ENCODE measurements at places on chromosomes 11 and 22.
A peak's percentile ranks its signal among the peaks of the same experiment; 100 is the strongest.

DNA sequence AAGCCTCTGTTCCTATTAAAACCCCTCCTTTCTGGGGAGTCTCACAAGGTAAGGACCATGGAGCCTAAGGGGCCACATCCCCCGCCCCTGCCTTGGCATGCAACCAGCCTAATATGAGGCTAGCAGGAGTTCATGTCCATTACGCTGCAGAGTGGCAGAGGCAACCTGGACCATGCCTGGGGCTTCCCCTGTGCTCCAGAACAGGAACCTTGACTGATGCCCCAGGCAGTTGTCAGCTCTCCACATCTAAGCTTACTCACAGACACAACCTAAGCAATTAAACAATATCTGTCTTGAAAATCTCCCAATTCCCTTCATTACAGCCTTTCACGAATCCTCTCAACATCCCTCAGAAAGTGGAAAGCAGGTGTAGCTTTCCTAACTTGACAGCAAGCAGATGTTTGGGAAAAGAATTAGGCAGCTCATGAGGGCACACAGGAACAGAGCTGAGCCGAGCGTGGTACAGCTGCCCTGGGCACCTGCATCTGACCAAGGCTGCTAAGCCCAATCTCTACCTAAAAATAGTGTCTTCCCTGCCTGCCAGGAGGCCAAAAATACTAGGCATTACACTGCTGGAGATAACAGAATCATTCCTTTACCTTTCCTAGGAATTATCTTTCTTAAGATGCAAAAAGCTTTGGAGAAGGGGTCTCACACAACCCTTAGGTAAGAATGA lies 20.8 kb downstream of the C11orf71 start:
- DNase-seq, result peak; percentile 49

DNA sequence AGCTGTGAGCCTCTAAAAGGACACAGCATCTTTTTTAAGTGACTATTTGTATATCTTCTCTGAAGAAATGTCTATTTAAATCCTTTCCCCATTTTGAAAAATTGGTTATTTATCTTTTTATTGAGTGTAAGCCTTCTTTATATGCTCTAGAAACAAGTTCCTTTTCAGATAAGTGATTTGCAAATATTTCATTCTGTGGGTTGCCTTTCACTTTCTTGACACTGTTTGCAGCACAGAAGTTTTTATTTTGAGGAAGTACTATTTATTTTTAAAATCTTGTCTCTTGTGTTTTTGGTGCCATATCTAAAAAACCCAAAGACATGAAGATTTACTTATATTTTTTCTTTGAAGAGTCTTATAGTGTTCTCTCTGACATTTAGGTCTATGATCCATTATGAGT lies 40.1 kb upstream of the LYVE1 start:
- no peak for DNase-seq

DNA sequence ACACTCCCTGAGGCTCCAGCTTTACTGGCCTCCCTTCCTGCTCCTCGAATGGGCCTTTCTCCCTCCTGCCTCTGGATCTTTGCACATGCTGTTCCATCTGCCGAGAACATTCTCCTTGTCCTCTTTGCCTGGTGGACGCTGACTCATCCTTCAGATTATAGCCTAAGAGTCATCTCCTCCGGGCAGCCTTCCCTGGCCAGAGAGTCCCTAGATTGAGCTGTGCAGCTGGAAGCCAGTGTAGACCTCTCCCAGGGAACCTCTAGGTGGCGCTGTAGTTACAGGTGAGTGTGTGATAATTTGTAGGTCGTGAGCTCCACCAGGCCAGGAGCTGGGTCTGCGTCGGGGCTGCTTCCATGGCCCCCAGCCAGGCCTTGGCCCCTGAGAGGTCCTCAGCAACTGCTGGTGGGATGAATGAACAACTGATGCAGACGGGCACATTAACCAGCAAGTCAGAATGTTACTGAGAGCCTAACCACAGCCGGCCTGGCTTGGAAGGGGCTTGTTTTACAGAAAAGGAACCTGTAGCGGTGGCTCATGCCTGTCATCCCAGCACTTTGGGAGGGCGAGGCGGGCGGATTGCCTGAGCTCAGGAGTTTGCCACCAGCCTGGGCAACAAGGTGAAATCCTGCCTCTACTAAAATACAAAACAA lies 8.7 kb downstream of the PNPLA5 start:
- DNase-seq, result peak; percentile 77

DNA sequence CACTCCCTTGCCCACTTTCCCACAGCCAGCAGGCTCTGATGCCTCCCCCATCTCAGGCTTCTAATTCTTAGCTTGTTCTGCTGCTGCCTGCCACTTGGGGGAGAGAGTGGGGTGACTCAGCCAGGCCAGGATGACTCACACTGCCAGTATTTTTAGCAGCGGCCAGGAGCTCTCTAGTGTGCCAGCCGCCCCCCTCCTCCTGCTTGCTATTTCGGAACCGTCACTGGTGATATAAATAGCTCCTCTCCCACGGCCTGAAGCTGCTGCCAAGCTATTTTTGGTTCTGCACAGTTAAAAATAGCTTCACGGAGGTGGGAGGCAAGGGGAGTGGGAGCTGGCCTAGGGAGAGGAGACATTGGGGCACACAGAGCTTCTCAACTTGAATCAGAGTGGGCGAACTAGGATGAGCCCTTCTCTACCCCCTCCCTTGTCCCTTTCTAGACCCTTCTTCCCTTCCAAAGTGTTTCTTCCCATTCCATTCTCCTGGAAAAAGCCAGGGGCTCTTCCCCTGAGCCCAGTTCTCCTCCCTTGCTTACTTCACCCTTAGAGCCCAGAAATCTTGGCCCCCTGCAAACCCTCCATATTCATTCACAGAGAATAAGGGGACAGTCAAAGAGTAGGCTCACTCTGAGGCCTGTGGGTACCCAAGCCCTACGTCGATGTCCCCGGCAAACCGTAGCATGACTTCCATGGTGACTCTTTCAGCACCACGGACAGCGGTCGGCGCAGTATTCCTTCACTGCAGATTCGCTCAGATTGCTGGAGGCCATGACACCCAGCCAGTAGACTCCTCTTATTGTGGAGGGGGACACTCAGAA lies 2.5 kb upstream of the NPAS4 start:
- peak; percentile 82 for DNase-seq

- DNase-seq, result peak; percentile 18
Measured at GRCh38 chr22:24191381-24191841, 10.1 kb downstream of the SUSD2 start.

DNA sequence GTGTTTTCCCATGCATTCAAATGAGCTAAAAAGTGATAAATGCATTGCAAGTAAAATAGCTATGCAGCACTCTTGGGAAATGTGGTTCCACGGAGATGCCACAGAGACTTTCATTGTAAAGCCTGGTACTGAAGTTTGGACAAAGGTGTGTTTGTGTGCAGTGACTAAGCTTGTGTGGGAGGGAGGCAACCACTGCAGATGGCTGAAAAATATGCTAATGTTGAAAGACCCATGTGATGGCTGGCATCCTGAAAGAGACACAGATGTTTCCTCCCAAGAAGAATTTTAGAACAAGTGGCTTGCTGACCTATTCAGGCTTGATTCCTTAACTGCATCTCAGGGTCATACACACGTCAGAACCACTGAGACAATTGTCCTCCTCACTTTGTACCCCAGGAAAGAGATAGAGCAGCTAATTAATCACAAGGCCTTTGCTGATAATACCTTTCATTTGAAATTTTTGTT lies 73.8 kb downstream of the FAM76B start:
- no peak for DNase-seq

DNA sequence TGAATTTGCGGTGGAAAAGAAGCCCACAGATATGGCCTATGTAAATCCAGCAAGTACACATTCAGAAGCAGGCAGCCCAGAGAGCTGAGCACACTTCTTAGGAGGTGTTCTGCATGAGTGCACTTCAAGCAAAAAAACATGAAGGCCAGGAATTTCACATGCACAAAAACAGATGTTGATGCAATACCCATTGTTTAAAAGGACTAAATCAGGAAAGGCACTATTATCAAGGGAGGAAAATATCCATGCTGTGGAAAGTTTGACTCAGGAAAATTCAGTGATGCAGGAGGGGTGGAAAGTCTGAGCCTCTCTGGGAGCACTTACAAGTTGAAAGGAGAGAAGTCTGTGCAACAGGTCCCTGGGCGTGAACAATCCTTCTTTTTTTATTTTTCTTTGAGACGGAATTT lies 15.8 kb upstream of the CARS1 start:
- DNase-seq, result no peak

DNA sequence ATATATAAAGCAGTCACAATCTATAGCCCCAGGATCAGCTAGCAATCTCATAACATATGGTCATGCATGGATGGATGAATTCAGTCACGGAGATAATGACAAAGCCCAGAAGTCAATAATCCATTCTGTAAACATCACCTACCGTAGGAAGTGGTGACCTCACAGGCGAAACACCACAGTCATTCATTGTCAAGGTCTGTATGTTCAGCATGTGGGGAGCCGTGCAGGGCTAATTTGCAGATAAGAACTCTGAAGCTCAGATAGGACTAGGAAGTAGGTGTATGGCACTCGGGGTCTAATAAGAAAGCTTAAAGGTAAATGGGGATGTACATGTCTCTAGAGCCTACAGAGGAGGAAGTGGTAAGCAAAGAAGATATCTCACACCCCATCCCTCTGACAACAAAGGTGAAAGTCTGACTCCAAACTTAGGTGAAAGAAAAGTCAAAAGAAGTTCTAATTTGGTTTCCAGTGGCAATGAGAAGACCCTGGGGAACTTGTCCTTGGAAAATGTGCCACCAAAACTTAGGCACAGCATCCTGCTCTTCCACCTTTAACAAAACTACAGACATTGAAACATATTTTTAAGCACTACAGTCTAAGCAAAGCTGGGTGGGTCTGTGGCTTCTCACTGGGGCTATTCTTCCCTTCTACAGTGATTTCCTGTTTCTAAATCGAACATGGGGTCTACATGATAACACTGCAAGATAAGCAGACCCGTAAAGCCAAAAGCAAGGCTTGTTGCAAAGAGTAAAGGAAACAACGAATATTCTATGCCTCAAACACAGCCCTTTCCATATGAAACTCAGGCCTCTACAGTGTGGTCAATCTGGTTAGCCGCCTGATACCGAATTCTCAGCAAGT lies 5.2 kb downstream of the CRTAM start:
- DNase-seq, result no peak

GRCh38 chr11:129728581-129728980 lies 87.1 kb upstream of the TMEM45B start:
- no peak for DNase-seq

- DNase-seq, result no peak
Measured at GRCh38 chr11:111698852-111699559, 67.2 kb downstream of the PPP2R1B start.

DNA sequence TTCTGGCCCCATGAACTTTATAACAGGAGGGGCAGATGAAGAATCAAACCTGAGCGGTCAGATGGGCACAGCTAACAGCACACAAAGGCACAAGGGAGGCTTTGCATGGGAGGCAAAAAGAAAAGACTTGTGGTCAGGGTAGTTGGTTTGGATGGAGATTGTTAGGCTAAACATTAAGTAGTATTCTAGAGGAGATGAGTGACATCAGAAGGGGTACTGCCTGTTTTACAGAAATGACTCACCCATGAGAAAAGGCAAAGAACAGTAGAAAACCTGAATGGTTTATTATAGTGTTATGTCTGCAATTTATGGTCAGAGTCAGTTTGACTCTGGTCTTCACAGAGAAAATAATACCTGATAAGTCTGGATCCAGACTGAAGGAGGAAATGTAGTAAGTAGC lies 129.8 kb upstream of the KIRREL3 start:
- DNase-seq, result no peak

DNA sequence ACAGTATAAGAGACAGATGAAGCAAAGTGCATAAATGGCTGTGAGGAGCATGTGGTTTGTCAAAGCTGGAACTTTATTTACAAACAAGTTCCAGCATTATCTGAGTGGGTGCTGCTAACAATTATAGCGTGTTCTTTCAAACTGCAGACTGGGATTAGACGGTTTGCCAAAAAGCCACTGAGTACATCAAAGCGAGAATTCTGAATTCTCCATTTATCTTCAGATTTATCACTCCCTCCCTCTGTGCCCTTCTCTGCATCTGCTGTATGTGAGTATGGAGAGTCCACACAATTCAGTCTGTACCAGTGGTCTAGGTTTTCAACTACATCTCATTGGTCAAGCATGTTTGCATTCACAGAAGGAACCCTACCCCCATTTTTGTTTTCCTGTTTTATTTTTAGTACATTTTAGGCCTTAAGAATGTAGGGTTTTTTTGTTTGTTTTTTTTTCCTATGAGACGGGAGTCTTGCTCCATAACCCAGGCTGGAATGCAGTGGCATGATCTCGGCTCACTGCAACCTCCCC lies 18.1 kb upstream of the INCENP start:
- no peak for DNase-seq

GRCh38 chr11:7657306-7658025 lies 15.8 kb downstream of the CYB5R2 start:
- DNase-seq, result peak; percentile 54

GRCh38 chr22:19336133-19337075 lies 44.9 kb upstream of the CLTCL1 start:
- no peak for DNase-seq

- DNase-seq, result peak; percentile 90
Measured at GRCh38 chr22:20531404-20532201, 24.2 kb downstream of the MED15 start.

DNA sequence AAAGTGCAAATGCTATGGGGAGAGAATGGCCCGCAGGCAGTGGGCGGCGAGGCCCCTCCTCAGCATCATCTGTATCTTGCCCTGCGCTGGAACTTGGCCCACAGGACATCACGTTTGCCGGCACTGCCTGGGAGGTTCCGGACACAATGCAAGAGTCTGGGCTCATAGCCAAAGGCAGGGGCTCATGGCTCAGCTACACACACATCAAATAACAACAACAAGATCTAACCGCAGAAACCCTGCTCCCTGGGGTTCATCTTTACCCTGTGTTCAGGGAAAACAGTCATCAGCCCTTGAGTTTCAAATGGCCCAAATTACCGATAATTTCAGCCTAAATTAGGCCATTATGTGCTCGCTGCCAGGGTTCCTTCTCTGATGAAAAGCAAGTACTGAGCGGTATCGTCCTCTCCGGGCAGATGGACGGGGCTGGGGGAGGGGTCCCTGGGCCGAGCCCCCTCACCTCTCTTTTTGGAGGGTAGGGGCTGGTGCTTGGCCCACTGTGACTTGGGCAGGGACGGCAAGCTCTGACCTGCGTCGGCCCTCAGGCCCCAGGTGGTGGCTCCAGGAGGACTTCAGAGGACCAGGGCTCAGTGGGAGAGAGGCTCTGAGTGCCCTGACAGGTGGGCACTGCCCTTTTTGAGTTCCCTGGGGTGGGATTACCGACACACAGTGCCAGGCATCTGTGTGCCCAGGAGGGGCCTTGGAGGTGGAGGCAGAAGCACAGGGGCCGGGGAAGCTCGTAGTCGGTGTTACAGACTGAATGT lies 25.0 kb upstream of the GAL start:
- DNase-seq, result peak; percentile 94

DNA sequence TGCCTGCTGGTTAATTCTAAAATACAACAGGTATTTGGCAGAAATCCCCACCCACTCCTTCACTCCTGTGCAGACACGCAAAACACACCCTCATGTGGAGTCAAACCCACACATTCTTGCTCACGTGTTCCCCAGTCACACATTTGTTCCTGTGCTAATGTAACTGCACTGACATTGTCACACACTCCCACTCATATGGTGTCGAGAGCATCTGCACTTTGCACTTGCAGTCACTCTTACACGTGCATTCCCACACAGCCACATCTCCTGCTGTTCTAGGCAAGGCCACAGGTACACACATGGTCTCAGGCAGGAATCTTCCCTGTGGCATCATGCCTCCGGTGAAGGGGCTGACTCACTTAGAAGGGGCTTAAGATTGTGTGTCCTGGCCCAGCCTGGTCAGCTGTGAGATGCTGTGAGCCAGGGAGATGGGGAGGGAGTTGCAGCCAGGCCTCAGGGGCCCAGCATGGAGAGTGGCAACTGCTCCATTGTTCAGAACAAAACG lies 395.0 kb downstream of the TENM4 start:
- peak; percentile 33 for DNase-seq
